ENCODE measurements at places on chromosomes 7 and 10. TPM values are rescaled to one million over a fixed set of nuclear protein-coding genes. Genes with fewer than 3 reads are reported as not detected.

GRCh38 chr7:28847681-28848080 lies 110.4 kb downstream of the TRIL start:
- no peak for DNase-seq

DNA sequence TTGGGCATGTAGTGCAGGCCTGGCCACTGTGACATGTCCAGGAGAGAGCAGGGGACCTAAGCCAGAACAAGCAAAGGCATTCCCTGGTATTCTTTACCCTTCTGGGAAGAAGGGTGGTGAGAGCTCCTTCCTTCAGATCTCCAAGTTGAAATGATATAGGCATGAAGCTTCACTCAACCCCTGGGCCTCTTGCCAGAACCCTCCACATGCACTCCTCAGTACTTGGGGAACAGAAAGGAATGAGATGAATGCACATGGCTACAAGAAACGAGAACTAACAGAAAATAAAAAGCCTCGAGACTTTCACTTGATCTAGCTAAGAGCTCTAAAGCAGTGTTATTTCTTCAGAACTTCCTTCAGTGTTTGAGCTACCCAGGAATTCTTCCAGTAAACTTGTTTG lies 262.2 kb downstream of the ETV1 start:
- no peak for DNase-seq

DNA sequence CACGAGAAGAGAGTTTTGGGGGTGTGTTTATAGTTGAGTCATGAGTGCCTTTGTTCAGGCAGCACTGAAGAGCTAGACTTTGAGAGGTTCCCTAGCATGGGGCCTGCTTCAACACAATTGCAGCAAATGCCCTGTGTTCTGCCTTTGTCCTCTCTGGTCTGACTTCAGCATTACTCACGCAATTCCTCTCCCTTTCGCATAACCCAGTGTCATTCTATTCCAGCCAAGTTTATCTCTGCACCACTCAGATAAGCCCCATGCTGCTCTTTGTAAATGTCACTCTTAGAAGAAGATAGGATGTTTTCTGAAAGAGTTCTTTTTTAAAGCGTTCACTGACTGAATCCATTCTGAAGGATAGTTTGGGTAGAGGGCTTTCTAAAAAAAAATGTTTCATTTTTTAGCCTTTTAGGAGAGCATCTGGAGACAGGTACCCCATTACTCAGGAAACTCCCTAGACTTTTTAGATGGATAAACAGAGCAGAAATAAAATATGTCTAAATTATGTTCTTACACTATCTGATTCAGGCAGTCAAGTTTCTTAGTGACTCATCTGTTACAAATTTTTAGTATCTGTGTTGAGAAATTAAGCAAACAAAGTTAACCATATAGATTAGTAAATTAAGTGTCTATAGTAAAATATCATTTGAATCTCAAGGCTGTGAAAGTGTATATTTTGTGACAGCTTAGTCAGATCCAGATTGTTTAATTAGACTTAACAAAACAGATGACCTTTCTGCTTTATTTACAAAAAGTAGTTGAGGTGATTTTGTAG lies 318.5 kb downstream of the GPR158 start:
- DNase-seq, result no peak

GRCh38 chr7:143393267-143394041 lies 12.3 kb downstream of the ZYX start:
- DNase-seq, result no peak

- no peak for DNase-seq
These were observed at the start of gene CCDC172 for GRCh38 chr10:116324227-116324950. Gene CCDC172 (plus strand): TSS chr10:116324448. CDS start chr10:116325012, 564 bp downstream.

GRCh38 chr10:96588060-96588554 lies 1.3 kb upstream of the TM9SF3 start:
- no peak for DNase-seq

DNA sequence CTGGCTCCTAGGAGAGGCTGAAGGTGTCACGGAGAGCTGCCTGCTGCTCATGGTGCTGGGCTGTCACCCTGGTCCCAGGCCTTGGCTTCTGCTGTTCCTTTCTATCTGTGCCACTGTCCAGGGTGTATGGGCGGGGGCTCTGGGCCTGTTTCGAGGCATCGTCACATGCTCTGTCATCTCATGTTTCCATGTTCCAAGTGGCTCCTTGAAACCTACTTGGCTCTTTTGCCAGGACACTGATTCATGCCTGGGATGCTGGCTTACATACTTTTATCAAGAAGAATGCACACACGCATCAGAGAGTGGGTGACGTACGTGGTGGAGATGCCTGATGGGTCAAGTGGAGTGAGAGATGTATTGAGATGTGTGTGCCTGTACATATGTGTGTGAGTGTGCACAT lies 50.9 kb downstream of the ADCY1 start:
- DNase-seq, result no peak

DNA sequence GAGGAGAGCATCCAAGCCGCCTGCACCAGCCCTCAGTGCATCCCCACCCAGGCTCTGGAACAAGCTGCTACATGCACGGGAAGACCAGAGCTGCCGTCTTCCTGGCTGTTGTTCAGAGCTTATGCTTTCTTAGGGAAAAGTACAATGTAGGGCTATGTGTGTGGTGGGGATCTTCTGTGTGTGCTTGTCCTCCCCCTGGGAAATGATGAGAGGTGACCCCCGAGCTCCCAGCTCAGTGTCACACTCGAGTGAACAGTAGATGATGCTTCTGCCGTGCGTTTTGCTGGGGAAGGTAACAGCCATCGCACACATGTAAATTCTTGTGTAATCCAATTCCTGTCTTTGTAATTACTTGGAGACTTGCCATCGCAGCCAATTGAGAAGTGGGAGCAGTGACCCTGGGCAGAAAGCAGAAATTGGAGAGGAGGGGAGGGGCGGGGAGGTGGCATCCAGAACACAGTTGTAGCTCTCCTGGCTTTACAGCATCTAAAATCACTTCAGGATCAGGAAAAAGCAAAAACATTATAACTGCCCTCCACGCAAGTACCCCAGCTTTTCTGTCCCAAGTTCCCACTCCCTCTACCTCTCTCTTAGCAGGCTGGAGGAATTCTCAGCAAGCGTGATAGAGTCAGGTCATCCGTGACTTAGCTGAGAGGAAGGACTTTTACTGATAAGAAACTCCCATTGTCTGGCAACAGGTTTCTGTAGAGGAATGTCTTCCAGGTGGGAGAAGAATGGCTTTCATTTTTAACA lies 149.6 kb downstream of the TCF7L2 start:
- DNase-seq, result no peak

DNA sequence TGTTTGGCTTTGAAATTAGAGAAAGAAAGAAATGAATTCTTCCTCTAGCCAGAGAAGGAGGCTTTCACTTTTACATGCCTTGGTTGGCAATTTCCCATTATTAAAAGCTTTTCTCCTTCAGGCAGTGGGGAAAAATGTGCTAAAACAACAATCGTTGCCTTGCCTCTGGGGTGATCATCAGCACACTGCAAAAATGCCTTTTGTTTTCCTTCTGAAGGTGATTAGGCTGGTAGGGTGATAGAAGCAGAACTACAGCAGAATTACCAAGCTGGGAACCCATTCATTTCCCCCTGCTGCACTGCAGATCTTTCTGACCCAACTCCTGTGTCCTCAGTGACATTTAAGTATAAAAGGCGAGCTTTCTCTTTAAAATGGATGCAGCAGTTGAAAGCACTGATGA lies 22.2 kb downstream of the ANK3 start:
- DNase-seq, result no peak

DNA sequence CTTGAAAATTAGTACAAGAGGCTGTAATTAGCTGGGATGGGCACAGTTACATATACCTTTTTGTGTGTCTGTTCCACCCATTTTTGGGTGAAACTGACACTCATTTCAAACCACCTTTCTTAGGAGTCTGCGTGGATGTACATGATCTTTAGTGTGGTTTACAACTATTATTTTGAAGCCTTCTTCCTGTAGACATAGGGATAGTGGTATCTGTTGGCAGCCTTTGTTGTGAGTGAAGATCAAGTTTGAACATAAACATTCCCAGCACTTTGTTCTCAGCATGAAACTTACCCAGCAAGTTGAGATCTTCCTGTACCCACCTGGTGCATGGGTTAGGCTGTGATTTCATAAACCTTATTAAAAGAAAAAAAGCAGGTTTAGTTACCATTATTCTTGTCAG lies 2.0 kb downstream of the BAG3 start:
- DNase-seq, result no peak

- no peak for DNase-seq
These were observed 4.2 kb upstream of the ASB4 start for GRCh38 chr7:95481271-95482165.

DNA sequence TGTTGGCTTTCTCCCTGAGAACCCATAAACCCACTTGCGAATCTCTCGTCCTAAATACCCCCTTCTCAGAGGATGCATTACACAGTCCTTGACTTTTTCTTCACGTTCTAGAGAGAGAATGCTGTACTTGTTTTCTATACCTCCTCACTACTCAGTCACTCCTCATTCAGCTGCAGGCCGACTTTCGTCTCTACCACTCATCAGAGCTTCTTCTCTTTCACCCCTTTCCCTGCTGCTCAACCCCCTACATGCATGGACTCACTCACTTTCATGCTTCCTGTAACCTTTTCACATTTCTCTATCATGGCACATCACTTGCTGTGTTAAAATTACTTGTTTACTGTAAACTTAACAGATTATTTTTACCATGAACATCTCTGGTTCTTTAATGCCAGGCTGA lies 19.8 kb downstream of the MDFIC start:
- DNase-seq, result no peak

Gene HOXA9
- total RNA-seq, result not detected

Gene ZNF727
- total RNA-seq, result not detected

Gene LIPF
- not detected for total RNA-seq

Gene TUBB8
- total RNA-seq, result not detected

Gene OR6V1
- total RNA-seq, result not detected

Gene BICC1
- 0.08 TPM for total RNA-seq

Gene TBX20
- not detected for total RNA-seq

Gene LFNG
- total RNA-seq, result 0.62 TPM
